ENCODE measurements at places on chromosomes 2 and 18.
A peak's percentile ranks its signal among the peaks of the same experiment; 100 is the strongest.

- DNase-seq, result no peak
Observed at GRCh38 chr18:3525870-3526420, 76.0 kb downstream of the TGIF1 start.

- no peak for DNase-seq
Observed at GRCh38 chr2:130743278-130743677, 12.1 kb upstream of the AMER3 start.

DNA sequence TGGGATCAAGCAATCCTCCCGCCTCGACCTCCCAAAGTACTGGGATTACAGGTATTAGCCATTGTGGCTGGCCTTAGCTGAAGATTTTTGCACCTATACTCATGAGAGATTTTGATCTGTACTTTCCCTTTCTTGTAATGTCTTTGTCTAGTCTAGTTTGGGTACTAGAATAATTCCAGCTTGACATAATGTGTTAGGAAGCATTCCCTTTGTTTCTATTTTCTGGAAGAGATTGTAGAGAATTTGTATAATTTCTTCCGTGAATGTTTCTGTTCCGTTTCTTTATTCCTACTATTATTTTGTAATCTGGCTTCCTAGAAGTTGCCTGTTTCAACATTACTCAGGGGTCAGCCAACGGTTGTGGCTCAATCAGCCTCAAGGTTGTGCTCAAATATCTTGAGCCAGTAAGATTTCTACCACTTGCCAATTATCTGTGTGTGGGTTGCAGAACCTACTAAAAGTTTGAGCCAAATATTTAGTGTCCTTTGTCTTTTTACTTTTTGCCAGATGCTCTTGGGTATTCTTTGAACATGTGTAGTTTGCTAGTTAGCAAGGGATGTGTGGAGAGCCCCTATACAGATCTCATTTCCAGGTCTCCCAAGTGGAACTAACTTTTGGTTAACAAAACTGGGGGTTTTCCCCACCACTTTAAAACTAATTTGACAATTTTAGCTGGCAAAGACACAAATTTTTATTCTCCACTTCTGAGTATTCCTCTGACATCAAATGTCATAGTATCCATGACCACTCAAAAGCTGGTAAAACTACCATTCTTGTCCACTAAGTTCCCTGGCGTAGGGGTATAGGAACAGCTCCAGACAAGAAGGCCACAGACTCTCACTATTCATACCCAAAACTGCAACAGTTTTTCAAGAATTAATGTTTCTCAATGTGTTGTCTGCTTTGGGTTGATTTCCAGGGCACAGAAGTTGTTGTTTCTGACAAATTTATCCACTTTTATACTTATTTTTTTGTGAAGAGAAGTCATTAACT is 42.8 kb upstream of the BAZ2B start:
- DNase-seq, result no peak

DNA sequence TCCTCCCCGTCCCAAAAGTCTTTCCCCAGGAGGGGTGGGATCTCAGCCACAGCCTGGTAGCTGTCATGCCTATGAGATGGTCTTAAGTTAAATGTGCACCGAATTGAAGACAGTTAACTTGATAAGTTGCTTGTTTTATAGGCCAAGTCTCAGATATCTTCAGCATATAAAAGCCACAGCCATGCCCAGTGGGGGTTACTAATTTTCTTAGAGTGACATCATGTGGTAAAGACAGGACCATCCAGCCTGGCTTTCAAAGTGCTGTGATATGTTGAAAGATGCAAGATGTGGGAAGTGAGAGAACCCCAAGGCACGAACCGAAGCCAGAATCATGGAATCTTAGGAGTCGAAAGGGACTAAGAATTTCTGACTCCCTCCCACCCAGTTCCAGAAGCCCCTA is 42.1 kb upstream of the FAM124B start:
- no peak for DNase-seq

GRCh38 chr2:225402210-225402776 is 2.8 kb downstream of the NYAP2 start:
- no peak for DNase-seq

DNA sequence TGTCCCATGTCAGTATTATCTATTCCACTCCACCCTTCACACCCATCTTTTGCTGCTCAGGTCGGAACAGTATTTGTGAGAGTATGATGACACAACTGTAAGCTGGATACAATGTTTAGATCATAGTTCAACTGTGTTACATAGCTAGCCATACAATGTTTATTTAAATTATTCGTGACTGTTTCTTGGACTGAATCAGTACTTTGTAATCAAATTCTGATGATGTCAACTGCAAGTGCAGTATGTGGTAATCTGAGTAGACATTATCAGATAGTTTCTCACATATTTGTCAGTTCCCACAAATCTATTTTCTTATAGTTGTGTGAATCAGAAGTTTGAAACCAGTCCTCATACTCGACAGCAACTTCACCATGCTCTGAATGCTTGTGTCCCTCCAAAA is 177.6 kb downstream of the ZNF407 start:
- DNase-seq, result no peak

- no peak for DNase-seq
Observed at GRCh38 chr18:77522051-77522675, 272.5 kb downstream of the GALR1 start.

GRCh38 chr2:34070196-34070595 is 471.1 kb upstream of the FAM98A start:
- no peak for DNase-seq

DNA sequence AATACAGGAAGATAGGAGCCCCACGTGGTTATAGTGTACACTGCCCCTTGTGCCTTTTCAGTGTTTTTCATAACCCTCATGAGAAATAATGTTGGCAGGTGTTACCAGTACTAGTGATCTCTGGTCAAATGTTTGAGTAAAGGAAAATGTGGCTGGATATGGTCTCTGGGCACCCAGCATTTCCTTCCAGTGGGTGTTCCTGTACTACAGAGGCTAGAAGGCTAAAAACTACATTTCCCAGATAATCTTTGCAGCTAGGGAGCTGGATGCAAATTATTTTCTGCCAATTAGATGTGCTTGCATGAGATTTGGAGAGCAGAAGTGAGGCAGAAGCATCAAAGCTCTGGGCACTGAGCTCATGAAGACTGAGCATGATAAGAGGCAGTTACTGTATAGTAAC is 45.1 kb downstream of the KIAA2012 start:
- DNase-seq, result no peak

DNA sequence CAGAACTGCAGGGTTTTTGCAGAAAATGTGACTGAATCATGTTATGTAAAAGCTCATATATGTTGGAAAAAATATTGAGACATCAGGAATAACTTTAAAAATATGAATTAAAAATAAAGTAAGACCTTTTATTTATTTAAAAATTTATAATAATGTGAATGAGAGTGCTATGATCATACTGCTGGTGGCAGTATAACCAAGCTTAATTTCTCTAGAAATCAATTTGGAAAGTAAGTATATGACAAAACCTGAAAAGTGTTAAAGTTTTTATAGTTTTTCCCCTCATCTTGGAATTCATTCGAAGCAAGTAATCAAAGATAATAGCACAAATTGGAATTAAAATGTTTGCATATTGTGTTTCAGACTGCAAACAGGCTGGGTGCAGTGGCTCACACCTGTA is 7.5 kb downstream of the SLC39A10 start:
- DNase-seq, result no peak

GRCh38 chr18:59509481-59510442 is 150.7 kb upstream of the LMAN1 start:
- DNase-seq, result no peak

DNA sequence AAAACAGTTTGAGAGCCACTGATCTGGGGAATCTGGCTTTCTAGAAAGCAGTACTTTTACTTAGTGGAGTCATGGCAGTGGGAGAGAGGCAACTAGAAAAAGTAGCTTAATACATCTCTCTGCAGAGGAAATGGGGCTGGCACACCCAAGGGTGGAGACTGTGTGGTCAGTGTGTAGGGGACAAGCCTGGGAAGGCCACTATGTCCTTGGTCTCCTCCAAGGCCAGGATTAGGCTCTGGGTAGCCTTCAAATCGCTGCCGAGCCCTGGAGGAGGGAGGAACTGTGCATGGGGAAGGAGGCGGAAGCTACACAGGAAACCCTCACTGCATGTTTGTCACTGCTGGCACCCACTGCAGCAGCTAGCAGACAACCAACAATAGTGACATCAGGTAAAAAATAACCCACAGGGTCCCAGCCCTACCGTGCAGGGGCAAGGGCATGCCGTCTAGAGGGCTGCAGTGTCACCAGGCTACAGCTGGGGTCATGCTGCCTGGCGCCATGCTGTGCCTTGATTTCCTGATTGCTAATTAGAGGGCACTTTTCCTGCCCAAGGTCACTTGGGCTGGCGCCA is 34.8 kb downstream of the LBH start:
- peak; percentile 44 for DNase-seq

DNA sequence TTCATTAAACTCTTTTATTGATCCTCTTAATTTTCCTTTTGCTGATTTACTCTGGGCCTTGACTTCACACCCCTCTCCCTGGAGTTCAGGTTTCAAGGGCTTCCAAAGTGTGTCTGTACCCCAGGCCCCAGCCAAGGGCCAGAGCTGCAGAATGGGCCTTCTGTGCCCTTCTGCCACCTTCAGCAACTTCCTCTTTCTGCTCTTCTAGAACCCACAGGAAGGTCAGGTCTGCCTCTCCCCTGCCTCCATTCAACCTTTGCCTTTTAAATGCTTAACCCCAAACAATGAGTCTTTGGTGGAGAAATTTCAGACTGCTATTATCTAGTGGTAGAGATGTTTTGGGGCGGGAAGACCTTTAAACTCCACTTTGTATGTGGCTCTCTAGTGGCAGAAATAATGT is 63.1 kb downstream of the TSN start:
- DNase-seq, result no peak

GRCh38 chr2:17518212-17519154 is at the start of gene RAD51AP2:
Gene RAD51AP2 (minus strand): TSS chr2:17518440. CDS start chr2:17518415, 25 bp downstream.
- DNase-seq, result no peak

DNA sequence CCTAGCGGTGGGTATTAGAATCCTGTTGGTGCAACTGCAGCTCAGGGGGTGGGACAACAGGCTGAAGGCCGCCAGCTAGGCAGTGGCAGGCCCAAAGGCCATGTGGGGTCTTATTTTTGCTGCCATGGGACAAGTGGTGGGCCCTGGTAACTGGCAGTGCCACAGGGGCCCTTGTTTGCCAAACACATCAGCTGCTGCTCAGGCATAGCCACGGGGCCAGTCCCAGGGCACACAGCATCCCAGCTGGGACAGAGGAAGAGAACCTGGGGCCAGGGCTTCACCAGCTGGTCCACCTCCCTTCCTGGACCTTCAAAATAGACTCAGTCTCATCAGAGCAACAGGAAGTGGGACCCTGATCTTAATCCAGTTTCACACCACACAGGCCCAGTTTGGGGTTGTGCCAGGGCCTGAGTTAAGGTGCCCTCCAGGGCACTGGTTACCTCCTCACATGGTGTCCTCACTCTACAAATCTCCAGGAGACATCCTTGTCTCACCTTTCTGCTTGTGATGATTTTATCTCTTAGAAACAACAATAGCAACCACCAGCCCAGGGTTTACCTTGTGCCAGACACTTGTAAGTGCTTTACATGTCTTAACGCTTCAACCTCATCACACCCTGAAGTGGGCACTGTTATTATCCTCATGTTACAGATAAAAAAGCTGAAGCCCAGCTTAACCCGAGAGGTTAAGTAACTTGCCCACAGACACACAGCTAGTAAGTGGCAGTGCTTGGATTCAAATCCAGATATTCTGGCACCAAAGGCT is 98.5 kb downstream of the GYPC start:
- DNase-seq, result no peak

DNA sequence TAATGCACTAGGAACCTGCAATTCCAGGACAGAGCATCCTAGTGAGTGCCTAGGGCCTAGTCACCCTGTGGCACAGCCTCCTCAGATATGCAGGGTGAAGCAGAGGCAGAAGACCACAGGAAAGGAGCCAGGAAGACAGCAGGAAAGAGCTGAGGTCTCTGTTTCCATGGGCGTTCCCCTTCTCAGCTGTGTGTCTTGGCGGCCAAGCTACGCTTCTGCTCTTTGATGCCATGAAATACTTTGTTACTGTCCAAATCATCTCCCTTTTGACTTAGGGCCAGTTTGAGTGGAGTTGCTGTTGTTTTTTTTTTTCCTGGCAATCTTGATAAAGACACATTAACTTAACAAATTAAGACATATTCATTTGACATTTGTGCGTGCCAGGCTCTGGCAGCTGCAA is 67.3 kb downstream of the APOB start:
- no peak for DNase-seq

DNA sequence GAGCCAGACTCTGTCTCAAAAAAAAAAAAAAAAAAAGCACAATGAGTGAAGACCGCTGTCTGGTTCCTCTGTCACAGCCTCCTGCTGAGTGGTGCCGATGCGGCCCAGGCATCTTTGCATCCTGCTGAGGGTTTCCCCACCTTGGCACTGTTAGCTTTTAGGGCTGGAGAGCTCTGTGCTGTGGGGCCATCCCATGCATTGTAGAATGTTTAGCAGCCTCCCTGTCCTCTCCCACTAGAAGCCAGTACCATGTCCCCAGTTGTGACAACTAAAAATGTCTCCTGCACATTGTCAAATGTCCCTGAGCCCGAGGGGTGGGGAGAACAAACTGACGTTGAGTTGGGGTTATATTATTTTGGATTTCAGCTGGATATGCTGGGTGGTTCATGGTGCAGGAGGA is 7.9 kb upstream of the COLEC11 start:
- no peak for DNase-seq

GRCh38 chr2:85019121-85019520 is 48.2 kb downstream of the KCMF1 start:
- DNase-seq, result no peak

GRCh38 chr2:45678791-45679348 is 27.4 kb downstream of the PRKCE start:
- DNase-seq, result no peak

GRCh38 chr2:150617351-150617978 is 130.0 kb upstream of the RND3 start:
- no peak for DNase-seq

- DNase-seq, result no peak
Observed at GRCh38 chr2:191618046-191618780, 59.7 kb upstream of the NABP1 start.

DNA sequence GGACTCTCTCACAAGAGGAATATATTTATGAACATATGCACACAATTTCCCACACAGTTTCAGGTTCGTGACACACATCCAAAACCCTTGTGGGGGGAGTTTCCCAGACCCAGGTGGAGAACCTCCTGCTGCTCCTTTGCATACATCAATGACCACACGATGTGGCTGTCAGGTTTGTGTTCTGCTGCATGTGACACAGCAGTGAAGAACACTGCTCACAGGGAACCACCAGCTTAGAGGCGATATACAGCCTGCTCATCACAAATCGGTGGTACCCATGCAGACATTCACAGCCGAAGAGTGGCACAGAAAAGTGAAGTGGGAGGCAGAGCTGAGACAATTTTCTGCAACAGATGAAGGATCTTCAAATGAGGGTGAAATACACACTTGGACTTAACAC is 175.6 kb upstream of the ZFP36L2 start:
- no peak for DNase-seq

GRCh38 chr2:68834737-68835376 is 36.3 kb downstream of the BMP10 start:
- DNase-seq, result no peak

DNA sequence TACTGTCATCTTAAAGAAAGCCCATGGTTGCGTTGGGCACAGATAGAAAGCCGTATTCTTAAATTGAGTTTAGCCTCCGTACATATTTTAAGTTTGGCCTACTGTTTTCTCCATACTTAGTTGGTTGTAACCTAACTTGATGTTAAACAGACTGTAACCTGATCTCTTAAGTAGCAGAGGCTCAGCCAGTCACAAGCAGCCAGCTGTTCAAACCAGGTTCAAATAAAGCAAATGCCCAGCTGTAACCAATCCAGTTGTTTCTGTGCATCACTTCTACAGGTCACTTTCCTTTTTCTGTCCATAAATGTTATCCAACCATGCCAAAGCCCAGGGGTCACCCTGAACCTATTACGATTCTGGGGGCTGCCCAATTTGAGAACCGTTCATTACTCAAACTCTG is 10.0 kb upstream of the THADA start:
- no peak for DNase-seq

All from activated naive CD4-positive, alpha-beta T cell (primary cell).